ENCODE measurements at places on chromosomes 13 and 19.

DNA sequence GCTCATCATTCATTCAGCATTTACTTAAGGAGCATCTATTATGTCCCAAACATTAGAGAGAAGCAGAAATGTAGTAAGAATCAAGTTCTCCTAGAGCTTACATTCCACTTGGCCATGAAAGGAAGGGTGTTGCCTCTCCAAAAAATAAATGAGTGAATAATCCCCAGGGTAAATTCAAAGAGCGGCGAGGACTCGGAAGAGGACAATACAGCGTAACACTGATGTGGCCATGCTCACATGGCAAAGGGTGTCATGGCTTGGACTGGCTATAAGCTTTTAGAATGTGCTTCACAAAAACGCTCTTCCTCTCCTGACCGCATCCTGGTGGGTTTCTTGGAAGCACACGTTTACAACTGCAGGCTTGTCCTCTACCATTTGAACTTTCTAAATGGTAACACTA, 290.2 kb downstream of the IRS2 start:
- DNase-seq = no peak

- no peak for DNase-seq
Observed at GRCh38 chr19:58089846-58090245, 8.2 kb downstream of the ZSCAN18 start.

DNA sequence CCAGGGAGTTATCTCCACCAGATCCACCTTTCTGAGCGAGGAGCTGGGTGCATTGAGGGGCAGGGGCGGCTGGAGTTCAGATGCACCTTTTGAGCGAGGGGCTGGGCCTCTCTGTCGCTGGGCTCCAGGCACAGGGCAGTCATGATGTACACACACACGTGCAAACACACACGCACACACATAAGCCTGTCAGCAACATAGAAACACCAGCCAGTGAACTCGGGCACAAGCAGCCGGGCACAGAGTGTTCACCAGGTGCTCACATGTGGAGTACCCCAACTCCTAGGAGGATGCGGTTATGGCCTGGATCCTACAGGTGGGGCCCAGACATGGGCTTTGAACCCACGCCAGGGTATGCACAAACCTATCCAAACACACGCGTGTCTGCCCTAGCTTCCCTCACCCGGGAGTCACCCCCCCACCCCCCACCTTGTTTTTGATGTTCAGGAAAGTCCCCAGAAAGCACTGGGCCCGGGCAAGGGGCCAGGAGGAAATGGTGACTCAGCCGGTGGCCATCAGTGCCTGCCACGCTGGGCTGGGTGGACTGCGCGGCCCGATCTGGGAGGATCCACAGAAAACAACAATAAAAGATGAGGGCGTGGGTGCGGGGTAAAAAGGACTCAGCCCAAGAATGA, 13.3 kb downstream of the ARRDC2 start:
- DNase-seq = peak; percentile 86

- no peak for DNase-seq
Observed at GRCh38 chr13:101181076-101181685, 235.1 kb downstream of the NALCN start.

DNA sequence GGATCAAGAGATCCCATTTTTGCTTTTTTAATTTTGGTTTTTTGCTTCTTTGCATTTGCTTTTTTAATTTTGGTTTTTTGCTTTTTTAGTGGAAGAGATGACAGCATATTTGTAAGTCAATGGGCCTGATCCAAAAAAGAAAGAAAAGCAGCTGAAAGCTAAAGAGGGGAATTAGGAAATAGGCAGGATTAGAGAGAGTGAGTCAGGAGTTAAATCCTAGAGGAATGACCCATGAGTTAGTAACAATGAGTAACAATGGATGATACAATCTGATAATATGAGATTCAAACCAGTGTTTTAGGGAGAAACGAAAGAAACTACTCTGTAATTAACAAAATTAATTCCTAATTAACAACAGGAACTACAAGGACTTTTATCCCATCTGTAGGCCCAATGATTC, 111.2 kb upstream of the SGCG start:
- no peak for DNase-seq

DNA sequence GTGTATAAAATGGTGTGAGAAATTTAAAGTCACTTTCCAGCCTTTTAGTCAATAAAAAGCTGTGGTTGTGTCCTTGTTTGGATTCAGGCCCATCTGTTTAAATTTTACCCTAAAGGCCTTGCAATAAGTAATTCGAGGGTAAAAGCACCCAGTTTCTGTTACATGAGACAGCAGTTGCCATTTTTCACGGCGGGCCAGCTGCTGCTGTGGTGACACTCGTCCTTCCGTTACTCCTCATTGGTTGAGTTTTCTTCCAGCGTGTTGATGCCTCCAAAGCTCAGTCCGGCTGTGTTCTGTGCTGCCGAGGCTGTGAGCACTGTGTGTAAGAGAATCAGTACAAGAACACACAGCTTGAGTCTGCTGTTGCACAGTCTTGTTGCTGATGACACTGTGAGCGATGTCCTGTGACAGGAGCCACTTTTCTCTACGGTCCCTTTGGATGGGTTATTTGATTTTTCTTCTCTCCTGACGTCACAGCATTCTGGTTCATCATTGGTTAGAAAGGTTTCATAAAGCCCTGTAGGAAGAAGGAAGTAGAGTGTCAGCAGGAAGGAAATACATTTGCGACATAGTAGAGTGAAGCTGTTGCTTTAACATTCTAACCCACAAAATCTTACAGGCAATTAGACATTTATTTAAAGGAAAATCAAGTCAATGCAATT, 602.5 kb upstream of the ARGLU1 start:
- DNase-seq = no peak

GRCh38 chr13:67855741-67856238, 625.7 kb upstream of the PCDH9 start:
- no peak for DNase-seq

DNA sequence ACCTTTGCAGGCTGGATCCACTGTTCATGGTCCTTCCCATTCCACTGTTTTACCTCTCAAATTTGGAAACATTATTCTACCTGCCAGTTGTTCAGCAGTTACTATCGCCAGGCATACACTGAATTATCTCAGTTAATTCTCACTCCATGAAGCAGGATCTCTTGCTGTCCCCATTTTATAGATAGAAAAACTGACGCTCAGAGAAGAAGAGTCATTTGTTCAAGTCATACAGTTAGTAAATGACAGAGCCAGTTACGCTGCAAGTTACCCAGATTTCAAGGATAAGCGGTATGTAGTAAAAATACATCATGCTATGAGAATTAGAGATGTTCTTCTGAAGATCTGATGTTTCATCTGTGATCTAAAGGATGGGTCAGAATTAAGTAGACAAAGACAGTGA, 40.2 kb upstream of the IGSF23 start:
- DNase-seq = no peak

- DNase-seq = no peak
Observed at GRCh38 chr19:16381756-16382401, 57.3 kb downstream of the KLF2 start.

DNA sequence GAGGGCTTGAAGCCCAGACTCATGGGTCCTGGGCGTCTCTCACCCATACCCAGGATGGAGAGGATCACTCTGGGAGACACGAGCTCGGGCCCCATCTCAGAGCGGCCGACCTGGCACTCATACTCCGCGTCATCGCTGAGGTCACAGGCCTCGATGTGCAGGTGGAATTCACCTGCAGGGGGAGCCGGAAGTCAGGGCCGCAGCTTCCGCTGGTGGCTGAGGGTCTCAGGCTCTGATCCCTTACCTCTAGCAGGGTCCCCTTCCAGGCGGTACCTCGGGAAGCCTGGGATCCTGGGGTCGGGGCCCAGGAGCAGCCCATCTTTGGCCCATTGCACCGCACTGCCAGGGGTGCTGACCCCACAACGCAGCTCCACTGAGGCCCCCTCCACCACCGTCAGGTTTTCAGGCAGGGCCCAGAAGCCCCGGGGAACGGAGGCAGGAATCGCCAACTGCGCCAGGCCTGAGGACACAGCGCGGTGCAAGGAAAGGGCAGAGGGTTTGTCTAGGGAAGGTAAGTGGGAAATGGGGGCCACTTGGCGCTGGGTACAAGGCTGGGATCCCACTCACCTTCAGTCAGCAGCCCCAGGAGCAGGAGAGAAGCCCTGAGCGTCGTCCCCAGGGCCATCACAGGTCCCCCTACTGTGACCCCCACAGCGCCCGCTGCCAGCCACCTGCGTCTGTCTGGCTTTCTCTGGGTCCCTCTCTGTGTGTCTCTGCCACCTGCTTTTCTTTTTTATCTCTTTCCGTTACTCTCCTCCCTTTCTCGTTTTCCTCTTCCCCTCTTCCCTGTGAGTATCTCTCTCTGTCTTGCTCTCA, 883 bp downstream of the NPHS1 start:
- no peak for DNase-seq

DNA sequence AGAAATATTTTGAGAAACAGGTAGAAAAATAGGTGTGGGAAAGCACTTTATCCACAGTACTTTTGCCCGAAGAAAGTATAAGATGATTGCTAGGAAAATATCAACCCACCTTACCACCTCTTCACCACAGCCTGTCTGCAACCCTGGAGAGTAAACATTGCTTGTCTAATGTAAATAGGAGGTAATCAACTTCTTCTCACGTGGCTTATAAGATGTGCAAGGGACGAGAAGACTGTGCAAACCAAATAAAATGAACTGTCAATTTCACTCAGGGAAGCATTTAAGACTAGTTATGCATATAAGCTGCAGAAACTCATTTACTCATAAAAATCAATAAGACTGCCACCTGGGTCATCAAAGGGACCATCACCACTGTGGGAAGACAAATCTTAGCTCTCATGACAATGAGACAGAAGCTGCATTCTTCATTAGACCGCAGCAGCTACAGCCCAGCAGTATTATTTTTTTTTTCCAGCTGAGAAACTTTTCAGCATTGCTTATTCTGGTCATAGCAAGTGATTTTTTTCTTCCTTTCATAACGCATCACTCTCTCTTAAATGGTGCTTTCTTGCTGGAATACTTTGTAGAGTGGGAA, 807.7 kb upstream of the GPC6 start:
- no peak for DNase-seq

- no peak for DNase-seq
Observed at GRCh38 chr19:5957170-5957569, 20.8 kb downstream of the RANBP3 start.

DNA sequence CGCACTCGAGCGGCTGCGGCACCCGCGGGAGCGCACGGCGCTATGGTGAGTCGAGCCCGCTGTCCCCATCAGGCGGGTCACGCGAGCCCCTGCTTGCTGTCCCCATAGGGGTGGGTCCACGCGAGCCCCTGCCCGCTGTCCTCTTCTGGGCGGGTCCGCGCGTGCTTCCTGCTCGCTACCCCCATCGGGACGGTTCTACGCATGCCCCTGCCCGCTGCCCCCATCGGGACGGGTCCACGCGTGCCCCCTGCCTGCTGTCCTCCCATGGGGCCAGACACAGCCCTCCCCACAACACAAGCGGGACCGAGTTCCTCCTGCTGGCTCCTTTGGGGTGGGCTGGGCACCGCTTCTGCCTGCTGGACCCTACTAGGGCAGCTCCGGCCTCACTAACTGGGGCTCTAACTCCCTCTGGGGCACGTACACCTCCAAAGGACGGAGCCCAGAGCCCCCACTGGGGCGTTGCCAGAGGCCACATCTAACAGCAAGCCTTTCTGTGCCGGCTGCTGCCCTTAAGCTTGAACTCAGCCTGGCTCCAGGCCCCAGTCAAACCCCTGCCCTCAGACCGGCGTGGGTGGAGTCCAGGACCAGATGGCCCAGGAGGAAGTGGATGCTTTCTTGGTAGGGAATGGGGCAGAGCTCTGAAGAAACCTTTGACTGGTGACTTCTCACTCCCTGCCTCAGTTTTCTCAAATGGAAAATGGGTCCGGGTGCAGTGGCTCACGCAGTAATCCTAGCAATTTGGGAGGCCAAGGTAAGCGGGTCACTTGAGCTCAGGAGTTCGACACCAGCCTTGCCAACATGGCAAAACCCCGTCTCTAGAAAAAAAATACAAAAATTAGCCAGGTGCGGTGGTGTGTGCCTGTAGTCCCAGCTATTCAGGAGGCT, 722 bp downstream of the COLGALT1 start:
- DNase-seq = peak; percentile 44

DNA sequence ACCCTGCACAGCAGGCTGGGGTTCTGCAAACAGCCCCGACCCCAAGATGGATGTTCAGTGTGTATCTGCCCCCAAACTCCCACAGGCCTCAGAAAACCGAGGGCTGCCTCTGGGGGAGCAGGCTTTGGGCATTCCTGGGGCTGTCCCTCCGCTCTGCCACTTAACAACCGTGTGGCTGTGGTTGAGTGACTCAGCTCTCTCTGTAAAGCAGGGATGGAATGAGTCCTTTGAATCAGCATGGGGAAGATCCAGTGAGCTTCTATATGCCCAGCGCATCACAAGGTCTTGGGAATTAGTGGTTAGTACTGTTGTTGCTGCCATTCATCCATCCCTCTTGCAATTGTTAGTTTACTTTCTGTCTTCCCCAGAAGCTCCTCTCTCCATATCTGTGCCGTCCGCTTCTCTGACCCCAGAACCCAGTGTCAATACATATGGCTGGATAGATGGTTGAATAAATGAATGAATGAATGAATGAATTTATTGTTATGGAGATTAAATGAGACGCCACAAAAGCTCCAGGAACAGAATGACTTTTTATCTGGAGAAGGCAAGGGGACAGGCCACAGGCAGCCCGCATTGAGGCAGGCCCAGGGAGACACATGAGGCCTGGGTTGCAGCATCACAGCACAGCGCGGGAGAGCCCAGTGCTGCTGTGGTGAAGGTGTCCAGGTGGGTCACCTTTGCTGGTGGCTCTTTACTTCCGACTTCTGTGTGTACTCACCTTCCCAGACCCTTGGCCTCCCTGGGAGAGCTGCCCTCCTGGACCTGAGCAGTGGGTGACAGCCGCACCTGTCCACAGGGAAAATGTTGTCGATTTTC, 89.2 kb downstream of the RGCC start:
- no peak for DNase-seq

DNA sequence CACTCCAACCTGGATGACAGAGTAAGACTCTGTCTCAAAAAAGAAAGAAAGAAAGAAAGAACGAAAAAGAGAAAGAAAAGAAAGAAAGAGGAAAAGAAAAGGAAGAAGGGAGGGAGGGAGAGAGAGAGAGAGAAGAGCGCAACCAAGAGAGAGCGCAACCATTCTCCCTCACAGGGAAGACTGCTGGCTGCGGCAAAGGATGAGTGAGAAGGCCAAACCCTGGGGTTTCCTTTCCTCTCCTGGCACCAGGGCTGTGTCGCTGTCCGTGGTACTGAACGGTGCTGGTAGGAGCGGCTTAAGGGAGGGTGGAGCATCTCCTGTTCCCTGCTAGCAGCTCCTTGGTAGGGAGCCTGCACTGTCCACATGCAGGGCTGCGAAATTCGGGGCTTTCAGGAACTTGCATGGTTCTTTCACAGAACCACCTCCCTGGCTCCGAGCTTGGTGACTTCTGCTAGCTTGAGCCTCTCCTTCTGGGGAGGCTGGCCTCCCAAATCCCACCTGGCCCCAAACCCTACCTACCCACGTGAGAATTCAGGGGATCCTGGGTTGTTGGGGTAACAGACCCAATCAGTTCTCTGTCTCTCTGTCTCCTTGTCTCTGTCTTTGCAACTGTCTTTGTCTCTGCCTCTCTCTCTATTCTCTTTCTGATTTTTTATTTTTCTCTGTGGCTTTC, 51.1 kb upstream of the ZNRF4 start:
- DNase-seq = peak; percentile 23

- no peak for DNase-seq
Observed at GRCh38 chr13:109285586-109285985, 500.8 kb downstream of the IRS2 start.

Data from CD4-positive, alpha-beta T cell treated with Interleukin-15 for 1 hour (primary cell).